ENCODE measurements at places on chromosomes 11 and 22. TPM values are rescaled to one million over a fixed set of nuclear protein-coding genes. Genes with fewer than 3 reads are reported as not detected.

DNA sequence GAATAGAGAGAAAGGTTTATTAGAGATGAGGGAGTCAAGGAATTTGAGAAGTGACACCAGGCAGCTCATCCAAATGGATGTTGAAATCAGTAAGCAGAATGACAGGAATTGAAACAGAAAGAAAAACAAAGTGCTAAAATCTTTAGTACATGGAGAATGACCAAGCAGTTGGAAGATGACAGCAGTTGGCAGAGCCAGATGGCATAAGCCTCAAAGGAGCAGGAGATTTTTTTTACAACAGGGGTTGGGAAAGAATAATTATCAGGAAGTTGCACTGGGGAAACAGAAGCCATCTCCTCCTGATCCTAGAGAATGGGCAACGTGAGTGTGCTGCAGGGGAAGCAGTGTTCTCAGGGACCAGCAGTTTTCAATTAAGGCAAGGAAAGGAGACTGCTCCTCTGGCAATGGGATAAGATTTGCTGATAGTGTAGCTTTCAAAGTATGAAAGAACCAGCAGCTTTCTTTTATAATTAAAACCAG, 28.9 kb downstream of the RAB39A start:
- no peak for DNase-seq

DNA sequence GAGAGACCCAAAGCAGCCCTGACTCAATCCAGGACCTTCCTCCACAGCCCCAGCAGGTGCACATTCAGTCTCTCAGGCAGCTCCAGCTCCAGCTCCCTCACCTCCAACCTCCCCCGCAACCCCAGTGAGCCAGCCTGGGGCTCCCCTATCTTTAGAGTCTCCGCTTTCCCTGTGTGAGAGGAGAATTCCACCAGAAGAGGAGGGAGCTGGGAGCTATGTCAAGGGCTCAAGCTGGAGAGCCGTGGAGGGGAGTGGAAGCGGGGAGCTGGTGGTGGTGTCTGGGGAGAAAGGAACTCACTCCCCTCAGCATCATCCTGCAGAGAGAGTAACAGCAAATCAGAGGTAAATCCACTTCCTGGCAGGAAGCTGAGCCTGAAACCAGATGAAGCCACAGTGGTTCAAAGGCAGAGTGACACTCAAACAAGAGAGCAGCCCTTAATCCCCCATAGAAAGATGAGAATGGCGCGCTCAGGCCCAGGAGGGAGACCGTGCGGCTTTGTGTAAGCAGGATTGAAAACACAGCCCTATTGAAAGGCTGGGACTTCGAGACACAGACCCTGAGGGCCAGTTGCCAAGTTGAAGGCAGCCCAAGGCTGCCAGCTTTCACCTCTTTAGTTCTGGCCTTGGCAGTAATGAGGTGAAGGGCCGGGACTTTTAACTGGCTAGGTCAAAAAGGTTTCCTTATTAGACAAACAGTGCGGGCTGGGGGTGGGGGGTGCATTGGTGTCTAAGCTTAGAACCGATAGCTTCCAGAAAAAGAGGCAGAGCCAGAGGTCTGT, 21.4 kb upstream of the CDON start:
- no peak for DNase-seq

DNA sequence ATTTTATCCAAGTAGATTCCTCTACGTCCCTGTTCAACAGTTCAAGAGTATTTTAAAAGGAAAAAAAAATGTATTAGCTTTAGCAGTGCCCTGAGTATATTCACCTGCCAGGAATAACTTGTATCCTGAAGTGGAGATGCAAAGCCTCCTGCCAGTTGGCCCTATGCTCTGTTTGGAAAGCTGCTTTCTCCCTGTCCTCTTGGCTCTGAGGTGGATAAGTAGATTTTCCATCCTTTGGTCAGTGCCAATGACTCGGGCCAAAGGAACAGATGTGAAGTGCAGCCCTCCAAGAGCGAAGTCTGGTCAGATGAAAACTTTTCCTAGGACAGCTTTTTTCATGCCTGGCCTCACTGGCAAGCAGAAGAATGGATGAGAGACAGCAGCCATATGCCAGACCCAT, 839.9 kb upstream of the TENM4 start:
- no peak for DNase-seq

GRCh38 chr11:7967826-7968225, 2.6 kb upstream of the NLRP10 start:
- DNase-seq: no peak

- no peak for DNase-seq
These were observed 76.2 kb upstream of the TOP3B start for GRCh38 chr22:22058633-22059290.

DNA sequence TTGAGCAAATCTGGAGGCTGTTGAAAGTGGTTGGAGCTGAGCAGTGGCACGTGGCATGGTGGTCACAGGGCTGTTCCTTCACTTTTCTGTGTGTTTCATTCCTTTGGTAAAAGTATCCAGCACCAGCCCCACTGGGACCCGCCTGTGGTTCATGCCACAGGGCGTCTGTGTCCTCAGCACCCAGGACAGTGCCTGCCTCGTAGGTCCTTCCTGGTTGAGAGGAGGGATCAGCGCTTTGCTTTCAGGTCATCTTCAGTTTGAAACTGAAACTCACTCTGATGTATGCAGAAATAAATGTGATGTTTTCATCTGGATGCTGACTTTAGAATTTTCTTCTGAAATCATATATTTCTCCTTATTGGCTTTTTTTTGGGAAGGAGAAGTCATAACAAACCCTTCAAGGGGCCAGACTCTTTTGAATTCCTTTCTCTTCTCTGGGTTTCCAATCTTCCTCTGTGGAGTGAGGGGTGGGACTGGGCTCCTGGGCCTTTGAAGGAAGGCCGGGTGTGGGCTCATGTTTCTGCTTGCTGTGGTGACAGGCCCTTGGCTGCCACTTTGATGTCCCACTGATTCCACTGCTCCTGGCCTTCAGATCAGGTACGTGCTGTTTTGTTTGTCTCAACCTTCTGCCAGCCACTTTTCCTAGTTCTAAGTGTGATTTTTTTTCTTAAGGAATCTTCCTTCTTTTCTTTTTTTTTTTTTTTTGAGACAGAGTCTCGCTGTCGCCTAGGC, 26.2 kb downstream of the TBC1D22A start:
- no peak for DNase-seq

GRCh38 chr11:122488892-122489706, 166.4 kb upstream of the UBASH3B start:
- DNase-seq: no peak

The SLC5A12 gene
- total RNA-seq: 1.4 TPM
